ENCODE measurements at places on chromosomes 1 and 21.

DNA sequence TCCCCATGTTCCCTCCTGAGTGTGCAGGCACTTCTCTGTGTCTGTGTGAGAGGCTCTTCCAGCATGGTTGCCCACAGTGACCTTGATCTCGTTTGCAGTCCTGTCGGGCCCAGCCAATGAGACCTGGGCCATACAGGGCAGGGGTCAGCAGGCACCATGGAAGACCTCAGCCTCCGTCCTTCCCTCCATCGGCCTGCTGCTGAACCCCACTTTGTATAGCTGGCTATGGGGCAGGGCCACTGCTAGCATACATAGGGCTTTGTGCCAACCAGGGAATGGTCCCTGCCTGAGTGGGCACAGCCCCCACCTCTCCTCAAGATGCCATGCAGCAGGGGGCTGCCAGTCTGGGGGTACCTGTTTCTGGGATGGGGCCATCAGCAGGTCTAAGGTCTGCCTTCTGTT is 3.8 kb downstream of the C1orf35 start:
- H3K27ac ChIP-seq, result no peak overlapping the region
- no peak overlapping the region for H3K4me3 ChIP-seq
- DNase-seq, result no peak
- H3K27me3 ChIP-seq, result no peaks in the 10 kb centered on the region
- H3K36me3 ChIP-seq, result peaks cover 45% of the 10 kb centered on the region

GRCh38 chr1:207898260-207898659 is 12.7 kb downstream of the CD34 start:
- no peaks in the 10 kb centered on the region for H3K4me1 ChIP-seq
- no peak for DNase-seq
- no peak overlapping the region for H3K27ac ChIP-seq
- no peaks in the 10 kb centered on the region for H3K36me3 ChIP-seq

- peaks cover 3% of the 10 kb centered on the region for H3K36me3 ChIP-seq
- no peaks in the 10 kb centered on the region for H3K4me1 ChIP-seq
- no peak overlapping the region for H3K27ac ChIP-seq
- H3K4me3 ChIP-seq, result no peak overlapping the region
These were observed 18.8 kb downstream of the PLEKHM2 start for GRCh38 chr1:15702722-15703550.

GRCh38 chr1:167707942-167708341 is 13.8 kb upstream of the MPZL1 start:
- no peaks in the 10 kb centered on the region for H3K4me1 ChIP-seq
- H3K36me3 ChIP-seq, result peaks cover 31% of the 10 kb centered on the region
- H3K27me3 ChIP-seq, result no peaks in the 10 kb centered on the region
- H3K27ac ChIP-seq, result no peak overlapping the region

GRCh38 chr1:184472136-184472535 is 85.3 kb downstream of the C1orf21 start:
- no peak for DNase-seq
- H3K36me3 ChIP-seq, result no peaks in the 10 kb centered on the region
- H3K27me3 ChIP-seq, result no peaks in the 10 kb centered on the region
- no peaks in the 10 kb centered on the region for H3K4me1 ChIP-seq
- H3K27ac ChIP-seq, result no peak overlapping the region

DNA sequence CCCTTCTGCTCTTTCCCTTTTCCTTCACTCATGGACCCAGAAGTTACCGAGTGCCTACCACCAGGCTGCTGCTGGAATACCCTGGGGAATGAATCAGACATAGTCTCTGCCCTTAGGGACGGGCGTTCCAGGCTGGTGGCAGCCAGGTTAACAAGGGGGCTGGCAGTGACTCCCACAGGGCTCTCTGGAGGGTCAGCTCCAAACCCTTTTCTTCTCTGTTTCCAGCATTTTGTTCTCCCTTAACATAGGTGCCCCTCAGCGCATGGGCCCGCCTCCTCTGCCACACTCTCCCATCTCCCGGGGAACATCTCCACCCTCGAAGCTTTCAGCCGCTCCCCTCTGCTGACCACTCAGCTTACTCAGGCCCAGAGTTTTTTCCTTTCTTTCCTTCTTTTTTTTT is 62.9 kb upstream of the LRP8 start:
- H3K36me3 ChIP-seq, result no peaks in the 10 kb centered on the region
- no peak overlapping the region for H3K4me3 ChIP-seq
- H3K4me1 ChIP-seq, result peaks cover 3% of the 10 kb centered on the region
- no peaks in the 10 kb centered on the region for H3K27me3 ChIP-seq

DNA sequence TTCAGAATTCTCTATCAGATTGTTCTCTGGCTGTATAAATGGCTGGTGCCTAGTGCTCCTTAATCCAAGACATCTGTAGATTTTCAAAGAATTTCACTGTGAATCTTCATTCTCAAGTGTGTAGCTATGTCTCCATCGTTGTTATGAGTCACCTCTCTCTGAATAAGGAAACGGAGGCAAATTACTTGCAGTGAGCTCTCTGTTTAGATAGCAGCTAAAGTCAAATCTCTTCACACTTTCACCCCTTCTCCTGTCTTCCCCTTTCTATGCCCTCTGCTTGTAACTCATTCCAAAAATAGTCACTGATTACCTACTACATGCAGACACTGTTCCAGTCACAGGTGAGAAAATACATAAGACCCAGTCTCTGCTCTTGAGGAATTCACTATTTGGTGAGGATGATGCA is 39.7 kb downstream of the CHML start:
- H3K4me3 ChIP-seq, result no peak overlapping the region
- H3K27ac ChIP-seq, result no peak overlapping the region
- no peak for DNase-seq
- no peaks in the 10 kb centered on the region for H3K36me3 ChIP-seq
- H3K4me1 ChIP-seq, result no peaks in the 10 kb centered on the region
- no peaks in the 10 kb centered on the region for H3K27me3 ChIP-seq

GRCh38 chr1:170483051-170483450 is 48.9 kb upstream of the GORAB start:
- no peak overlapping the region for H3K4me3 ChIP-seq
- no peak overlapping the region for H3K27ac ChIP-seq
- no peak for DNase-seq

GRCh38 chr1:150560011-150560438 is 10.8 kb downstream of the ADAMTSL4 start:
- H3K36me3 ChIP-seq, result no peaks in the 10 kb centered on the region
- peaks cover 46% of the 10 kb centered on the region for H3K4me1 ChIP-seq
- H3K27me3 ChIP-seq, result no peaks in the 10 kb centered on the region
- DNase-seq, result peak; percentile 45
- peak overlapping the region; percentile 92 for H3K27ac ChIP-seq
- H3K4me3 ChIP-seq, result peak overlapping the region; percentile 2

DNA sequence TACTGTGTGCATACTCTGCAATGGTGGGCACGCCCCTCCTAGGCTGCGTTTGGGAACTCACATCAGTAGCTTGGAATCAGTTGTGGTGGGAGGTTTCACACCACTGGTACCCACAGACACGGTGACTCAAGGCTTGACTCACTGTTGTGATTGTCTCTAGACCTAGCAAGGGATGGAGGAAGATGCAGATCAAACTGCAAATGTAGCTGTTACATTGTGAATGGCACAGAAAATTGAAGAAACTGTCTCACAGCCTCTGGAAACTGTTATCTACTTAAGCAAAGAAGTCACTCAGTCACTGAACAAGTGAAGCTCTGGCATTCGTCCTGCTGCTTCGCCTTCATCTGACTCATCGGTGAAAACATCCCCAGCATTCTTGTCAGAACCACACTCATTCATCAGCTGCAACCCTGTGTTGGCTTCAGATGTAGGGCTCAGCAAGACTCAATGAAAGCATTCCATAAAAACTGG is 59.5 kb downstream of the POFUT2 start:
- H3K36me3 ChIP-seq, result no peaks in the 10 kb centered on the region
- no peaks in the 10 kb centered on the region for H3K27me3 ChIP-seq
- H3K27ac ChIP-seq, result no peak overlapping the region
- H3K4me3 ChIP-seq, result no peak overlapping the region
- peak; percentile 70 for DNase-seq

GRCh38 chr1:65056234-65056633 is 89.9 kb upstream of the JAK1 start:
- H3K4me3 ChIP-seq, result no peak overlapping the region
- DNase-seq, result no peak
- H3K27ac ChIP-seq, result no peak overlapping the region
- H3K4me1 ChIP-seq, result peaks cover 4% of the 10 kb centered on the region
- H3K27me3 ChIP-seq, result no peaks in the 10 kb centered on the region
- H3K36me3 ChIP-seq, result peaks cover 34% of the 10 kb centered on the region

- H3K4me3 ChIP-seq, result no peak overlapping the region
- peak overlapping the region; percentile 6 for H3K27ac ChIP-seq
- no peaks in the 10 kb centered on the region for H3K27me3 ChIP-seq
These were observed 40.0 kb upstream of the DPH5 start for GRCh38 chr1:101065575-101065974.

- H3K36me3 ChIP-seq, result no peaks in the 10 kb centered on the region
- H3K4me1 ChIP-seq, result peaks cover 8% of the 10 kb centered on the region
- no peaks in the 10 kb centered on the region for H3K27me3 ChIP-seq
- H3K4me3 ChIP-seq, result peak overlapping the region; percentile 91
- no peak for DNase-seq
- no peak overlapping the region for H3K27ac ChIP-seq
These were observed 1.1 kb upstream of the GADD45A start for GRCh38 chr1:67683766-67684525.

- H3K4me1 ChIP-seq, result peaks cover 15% of the 10 kb centered on the region
- H3K36me3 ChIP-seq, result peaks cover 12% of the 10 kb centered on the region
- peak overlapping the region; percentile 82 for H3K4me3 ChIP-seq
- no peaks in the 10 kb centered on the region for H3K27me3 ChIP-seq
These were observed 406 bp upstream of the DNAJC8 start for GRCh38 chr1:28233264-28233606.

GRCh38 chr1:56958526-56958925 is 7.3 kb downstream of the C8B start:
- no peak overlapping the region for H3K4me3 ChIP-seq
- no peak overlapping the region for H3K27ac ChIP-seq
- no peak for DNase-seq
- no peaks in the 10 kb centered on the region for H3K4me1 ChIP-seq
- H3K27me3 ChIP-seq, result no peaks in the 10 kb centered on the region

GRCh38 chr1:231315887-231316286 is 21.8 kb downstream of the EXOC8 start:
- H3K27ac ChIP-seq, result no peak overlapping the region
- no peak overlapping the region for H3K4me3 ChIP-seq
- no peak for DNase-seq
- no peaks in the 10 kb centered on the region for H3K36me3 ChIP-seq

DNA sequence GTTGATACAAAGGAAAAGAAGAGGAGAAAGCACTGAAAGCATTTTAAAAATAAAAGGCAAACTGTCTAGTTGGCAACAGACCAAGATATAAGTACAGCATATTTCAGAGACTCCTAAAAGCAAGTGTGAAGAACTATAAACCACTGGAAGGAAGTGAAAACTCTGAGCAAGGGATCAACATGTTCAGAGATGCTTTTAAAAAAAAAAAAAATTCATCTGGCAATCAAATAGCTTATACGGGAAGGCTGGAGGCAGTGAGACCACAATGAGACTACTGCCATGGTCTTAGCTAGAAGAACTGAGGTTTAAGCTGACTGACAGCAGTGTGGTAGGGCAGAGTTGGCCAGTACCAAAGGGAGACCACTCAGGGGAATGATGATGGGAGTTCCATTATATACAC is 124.3 kb downstream of the VAV3 start:
- no peaks in the 10 kb centered on the region for H3K27me3 ChIP-seq
- H3K36me3 ChIP-seq, result no peaks in the 10 kb centered on the region
- H3K4me1 ChIP-seq, result peaks cover 11% of the 10 kb centered on the region
- DNase-seq, result no peak
- H3K4me3 ChIP-seq, result no peak overlapping the region
- no peak overlapping the region for H3K27ac ChIP-seq

DNA sequence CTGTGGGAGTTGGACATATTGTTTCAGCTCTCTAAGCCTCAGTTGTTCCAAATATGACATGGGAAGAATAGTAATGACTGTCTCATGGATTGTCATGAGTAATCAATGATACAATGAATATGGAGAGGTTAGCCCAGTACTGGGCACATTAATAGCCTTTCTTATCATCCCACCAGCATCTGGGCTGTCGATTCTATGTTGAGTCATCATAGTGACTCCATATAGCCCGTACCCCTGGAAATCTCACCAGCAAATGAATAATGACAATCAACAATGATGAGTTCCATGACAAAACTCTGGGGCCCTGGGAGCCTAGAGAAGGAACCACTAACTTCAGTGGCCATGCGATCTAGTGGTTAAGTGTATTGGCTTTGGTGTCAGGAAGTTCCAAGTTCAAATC is 39.7 kb upstream of the GJB5 start:
- DNase-seq, result no peak
- H3K4me1 ChIP-seq, result no peaks in the 10 kb centered on the region
- no peaks in the 10 kb centered on the region for H3K36me3 ChIP-seq
- H3K27ac ChIP-seq, result no peak overlapping the region
- H3K4me3 ChIP-seq, result no peak overlapping the region
- H3K27me3 ChIP-seq, result no peaks in the 10 kb centered on the region

GRCh38 chr1:40928699-40929098 is 50.8 kb upstream of the CTPS1 start:
- H3K4me1 ChIP-seq, result no peaks in the 10 kb centered on the region
- H3K27ac ChIP-seq, result no peak overlapping the region
- DNase-seq, result no peak
- no peaks in the 10 kb centered on the region for H3K27me3 ChIP-seq
- no peak overlapping the region for H3K4me3 ChIP-seq
- H3K36me3 ChIP-seq, result no peaks in the 10 kb centered on the region

GRCh38 chr1:44620072-44620471 is 54.2 kb downstream of the TMEM53 start:
- no peaks in the 10 kb centered on the region for H3K4me1 ChIP-seq
- H3K27me3 ChIP-seq, result no peaks in the 10 kb centered on the region
- no peak for DNase-seq
- H3K27ac ChIP-seq, result no peak overlapping the region

DNA sequence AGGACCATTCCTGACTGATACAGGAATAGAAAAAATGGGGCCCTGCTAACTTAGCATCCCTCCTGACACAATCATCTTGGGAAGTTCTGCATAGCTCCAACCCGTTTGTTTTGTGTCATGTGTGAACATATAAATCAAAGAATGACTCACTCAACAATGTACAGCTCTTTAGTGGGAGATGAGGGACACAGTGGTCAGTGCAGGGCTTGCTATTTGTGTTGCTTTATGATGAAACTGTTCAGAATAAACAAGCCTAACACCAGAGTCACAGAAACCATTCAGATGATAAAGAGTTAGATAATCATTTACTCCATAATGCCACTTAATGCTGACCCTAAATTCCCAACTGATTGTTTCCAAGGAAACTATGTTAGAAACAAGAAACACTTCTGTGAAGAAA is 154.2 kb upstream of the ZNHIT6 start:
- H3K27me3 ChIP-seq, result no peaks in the 10 kb centered on the region
- H3K4me3 ChIP-seq, result no peak overlapping the region
- H3K27ac ChIP-seq, result no peak overlapping the region
- H3K4me1 ChIP-seq, result no peaks in the 10 kb centered on the region

DNA sequence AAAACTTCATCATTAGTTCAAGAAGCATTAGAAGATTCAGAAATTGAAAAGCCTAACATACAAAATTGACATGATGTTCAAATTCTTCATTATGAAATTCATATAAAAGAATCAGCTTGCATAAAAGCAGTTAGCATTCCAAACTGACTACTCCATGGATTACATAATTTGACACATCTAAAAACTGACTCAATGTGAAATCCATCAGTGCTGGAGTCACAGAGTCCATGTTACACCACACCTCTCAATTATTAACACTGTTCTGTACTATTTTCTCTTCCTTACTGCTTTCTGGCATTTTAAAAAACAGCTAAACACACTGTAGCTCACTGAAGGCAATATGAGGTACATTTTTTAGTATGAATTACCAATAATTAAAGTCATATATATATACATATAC is 28.0 kb downstream of the ARHGAP29 start:
- H3K36me3 ChIP-seq, result no peaks in the 10 kb centered on the region
- H3K27ac ChIP-seq, result no peak overlapping the region
- no peak for DNase-seq
- no peak overlapping the region for H3K4me3 ChIP-seq

GRCh38 chr1:37752583-37753471 is 12.1 kb downstream of the EPHA10 start:
- peaks cover 10% of the 10 kb centered on the region for H3K27me3 ChIP-seq
- H3K4me1 ChIP-seq, result no peaks in the 10 kb centered on the region
- H3K27ac ChIP-seq, result no peak overlapping the region
- no peaks in the 10 kb centered on the region for H3K36me3 ChIP-seq
- no peak for DNase-seq

Measured in effector memory CD4-positive, alpha-beta T cell (primary cell).